NCI-H2227 treated with DMSO at 0.1 percent for 48 hours (cell line): ENCODE measurements at places on chromosomes 2 and 18.

- peak; percentile 26 for DNase-seq
These were observed 137.6 kb downstream of the MYO1B start for GRCh38 chr2:191382801-191383200.

DNA sequence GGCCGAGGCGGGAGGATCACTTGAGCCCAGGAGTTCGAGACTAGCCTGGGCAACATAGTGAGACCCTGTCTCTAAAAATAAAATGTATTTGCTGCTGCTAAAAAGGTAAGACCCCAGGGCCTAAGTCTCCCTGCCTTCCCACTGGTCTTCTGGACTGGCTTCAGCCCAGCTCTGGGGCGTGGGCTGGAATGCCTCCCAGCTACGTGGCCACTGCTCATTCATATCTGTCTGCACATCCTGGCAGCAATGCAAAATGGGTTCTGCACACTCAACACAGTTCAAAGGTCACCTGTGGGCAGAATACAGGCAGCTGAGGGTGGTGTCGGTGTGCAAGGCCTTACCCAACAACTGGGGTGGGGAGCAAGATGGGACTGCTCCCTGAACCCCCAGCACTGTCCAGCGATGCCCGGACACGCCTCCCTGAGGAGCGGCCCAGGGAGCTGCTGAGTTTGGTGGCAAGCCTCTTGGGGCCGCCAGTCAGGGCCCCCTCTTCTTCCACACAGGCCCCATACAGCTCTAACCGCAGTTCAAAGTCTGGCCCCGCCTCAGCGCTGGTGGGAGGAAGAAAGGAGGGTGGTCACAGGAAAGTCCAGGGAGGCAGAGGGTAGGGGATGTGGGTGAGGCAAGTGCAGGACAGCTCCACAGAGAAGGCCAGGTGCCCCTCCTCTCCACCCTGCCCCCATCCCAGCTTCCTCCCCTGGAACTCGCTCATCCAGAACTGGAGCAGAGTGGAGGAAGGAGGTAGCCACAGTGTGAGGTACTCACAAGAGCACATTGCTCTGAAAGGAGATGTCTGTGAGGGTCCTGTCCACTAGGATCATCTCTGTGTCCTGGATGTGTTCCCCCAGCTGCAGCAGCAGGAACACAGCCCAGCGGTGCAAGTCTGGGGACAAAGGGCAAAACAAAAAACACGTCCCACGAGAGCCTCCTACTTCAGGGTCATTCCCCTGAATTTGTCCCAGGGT lies 8.2 kb downstream of the WDR54 start:
- DNase-seq = no peak

DNA sequence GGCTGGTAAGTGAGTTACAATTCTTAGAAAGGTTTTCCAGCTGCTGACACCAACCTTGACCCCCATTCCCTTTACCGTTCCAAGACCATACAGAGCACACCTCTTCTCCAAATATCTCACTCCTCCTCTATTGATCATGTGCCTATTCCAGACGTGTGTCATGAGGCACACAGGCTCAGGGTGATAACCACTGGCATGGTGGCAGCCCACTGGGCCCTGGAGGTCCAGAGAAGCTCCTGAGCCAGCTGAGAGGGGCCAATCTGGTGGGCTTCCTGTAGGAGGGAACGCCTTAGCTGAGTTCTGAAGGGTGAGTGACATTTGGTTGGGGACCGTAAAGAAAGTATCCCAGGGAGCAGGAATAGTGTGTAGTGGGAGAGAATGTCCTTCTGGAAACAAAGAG lies 28.3 kb downstream of the ZAP70 start:
- DNase-seq = no peak

DNA sequence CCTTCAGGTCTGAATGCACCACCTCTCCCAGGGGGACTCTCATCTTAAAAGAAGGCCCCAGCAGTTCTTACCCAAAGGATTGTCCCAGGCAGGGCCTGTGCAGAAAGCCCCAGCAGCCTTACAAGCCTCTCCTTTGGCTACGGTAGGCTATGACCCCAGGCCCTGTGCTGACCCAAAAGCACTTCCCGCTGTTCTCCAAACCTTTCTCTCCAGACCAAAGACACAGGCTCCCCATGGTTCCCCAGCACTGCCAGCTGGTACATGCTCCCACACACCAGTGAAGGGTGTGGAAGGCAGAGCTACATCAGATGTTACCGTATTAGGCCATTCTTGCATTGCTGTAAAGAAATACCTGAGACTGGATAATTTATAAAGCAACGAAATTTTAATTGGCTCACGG lies 35.4 kb downstream of the LBH start:
- no peak for DNase-seq

- DNase-seq = no peak
These were observed 84.4 kb upstream of the PPP1CB start for GRCh38 chr2:28667261-28667660.

DNA sequence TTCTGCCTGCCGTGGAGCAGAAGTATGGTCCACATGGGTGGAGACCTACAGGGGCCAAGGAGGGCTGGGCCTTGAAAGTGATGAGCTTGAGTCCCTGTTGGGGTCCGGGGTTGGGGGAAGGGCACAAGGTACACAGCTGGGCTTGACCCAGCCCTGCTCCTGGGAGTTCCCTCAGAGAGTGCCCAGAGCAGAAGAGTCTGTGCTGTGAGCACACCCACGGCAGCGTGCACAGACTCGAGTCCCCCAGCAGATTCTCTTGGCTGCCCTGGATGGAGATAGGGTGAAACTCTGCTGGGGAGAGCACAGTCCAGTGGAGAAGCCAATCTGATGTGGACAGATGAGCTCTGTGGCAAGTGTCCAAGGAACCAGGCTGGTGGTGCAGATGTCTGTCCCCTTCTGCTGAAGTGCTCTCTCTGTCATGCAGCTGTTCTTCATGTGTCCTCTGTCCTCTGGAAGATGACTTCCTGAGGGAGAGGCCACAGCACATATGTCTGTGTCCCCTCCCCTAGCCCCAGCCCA lies 27.5 kb downstream of the INPP4A start:
- no peak for DNase-seq

DNA sequence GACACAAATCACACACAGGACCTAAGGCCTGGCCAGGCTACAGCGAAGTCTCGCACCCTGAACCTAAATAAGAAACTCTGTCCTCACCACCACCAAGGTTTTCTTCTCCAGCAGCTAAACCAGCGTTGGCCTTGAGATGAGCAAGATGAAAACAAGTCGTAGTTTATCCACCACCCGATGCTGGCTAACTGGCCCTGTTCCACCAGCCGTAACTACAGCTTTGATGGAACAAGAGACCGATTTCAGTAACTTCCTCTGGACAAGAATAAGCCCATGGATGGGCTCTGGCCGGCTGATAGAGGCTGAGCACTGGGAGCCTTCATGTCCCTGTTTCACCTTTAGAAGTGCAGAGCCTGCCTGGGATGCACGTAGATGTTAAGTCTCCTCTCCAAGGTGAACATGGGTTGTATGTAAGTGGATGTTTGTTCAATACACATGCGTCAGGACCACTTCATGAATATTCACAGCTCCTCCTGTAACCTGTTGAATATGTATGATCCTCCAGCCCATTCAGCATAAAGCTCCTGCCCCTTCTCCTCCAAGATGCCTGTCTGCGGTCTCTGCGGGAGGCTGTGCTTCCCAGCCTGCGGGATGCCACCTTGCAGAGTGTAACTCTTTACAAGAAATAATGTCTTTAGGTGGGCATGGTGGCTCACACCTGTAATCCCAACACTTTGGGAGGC lies 24.2 kb downstream of the ADI1 start:
- DNase-seq = no peak

DNA sequence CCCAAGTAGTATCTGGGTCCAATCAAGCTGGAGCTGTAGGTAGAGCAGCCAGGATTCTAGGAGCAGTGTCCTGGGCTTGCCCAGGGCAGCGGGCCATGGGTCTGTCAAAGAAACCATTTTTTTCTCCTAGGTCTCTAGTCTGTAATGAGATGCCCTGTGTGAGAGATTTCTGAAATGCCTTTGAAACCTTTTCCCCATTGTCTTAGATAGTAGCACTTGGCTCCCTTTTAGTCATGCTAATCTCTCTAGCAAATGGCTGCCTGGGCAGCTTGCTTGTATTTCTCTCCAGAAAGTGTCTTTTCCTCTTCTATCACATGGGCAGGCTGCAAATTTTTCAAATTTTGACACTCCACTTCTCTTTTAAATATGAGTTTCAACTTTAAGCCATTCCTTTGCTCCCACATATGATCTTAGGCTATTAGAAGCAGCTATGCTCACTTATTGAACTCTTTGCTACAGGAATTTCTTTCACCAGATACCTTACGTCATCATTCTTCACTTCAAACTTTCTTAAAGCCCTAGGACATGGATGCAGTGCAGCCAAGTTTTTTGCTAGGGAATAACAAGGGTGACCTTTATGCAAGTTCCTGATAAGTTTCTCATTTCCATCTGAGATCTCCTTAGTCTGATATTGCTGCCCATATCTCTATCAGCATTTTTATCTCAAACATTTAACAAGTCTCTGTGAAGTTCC lies 890.2 kb upstream of the VRK2 start:
- no peak for DNase-seq

GRCh38 chr2:54396107-54396506 lies 60.0 kb upstream of the SPTBN1 start:
- DNase-seq = no peak

DNA sequence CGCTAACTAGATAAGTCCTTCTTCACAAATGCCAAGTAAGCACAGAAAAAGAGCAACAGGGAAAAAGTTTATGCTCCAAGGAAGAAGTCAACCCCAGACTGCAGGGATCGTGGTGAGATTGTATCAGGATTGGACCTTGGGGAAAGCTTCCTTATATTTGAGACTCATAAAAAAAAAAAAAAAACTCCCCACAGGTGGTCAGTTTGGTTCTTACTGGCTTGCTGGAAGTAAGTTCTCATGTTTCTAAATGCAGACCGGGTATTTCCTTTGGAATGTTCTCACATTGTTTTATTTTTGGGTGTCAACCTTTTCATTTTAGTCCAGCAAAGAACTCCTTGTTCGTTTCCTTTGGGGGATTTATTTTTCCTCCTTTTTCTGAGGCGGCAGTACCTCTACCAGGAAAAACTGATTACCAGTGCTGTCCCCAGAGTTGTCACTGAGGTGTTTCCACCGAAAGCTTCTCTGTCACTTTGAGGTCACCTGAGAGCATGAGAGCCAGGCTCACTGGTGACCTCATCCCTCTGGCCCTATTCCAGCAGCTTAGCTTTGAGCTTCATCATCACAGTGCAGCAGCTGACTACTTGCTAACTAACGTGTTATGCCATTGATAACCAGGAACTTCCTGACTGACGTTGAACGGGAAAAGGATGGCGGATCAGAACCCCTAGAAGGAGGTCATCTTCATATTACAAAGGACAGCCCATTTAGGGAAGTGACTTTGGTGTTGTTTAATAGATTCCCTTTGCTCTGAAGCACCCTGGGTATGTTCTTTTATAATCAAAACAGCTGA lies 16.8 kb upstream of the ATP8B1 start:
- no peak for DNase-seq

GRCh38 chr2:101887328-101887727 lies 104.4 kb upstream of the IL1R2 start:
- no peak for DNase-seq

DNA sequence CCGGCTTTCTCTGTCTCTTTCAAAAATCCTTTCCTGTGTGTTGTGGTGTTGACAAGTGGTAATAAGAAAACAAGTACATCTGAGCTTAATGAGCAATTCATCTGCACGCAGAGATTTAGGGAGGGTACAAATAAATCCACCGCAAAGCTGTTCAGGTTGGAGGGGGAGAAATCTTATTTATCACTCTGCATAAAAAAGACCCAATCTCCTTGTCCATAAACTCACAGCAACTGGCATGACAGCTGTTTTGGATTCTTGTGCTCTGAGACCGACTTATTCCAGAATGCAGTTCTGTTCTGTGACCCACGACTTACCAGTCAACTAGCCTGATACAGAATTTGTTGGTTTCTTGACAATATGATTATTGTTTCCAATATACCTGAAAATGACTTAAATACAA lies 380.1 kb downstream of the SOX11 start:
- DNase-seq = no peak

DNA sequence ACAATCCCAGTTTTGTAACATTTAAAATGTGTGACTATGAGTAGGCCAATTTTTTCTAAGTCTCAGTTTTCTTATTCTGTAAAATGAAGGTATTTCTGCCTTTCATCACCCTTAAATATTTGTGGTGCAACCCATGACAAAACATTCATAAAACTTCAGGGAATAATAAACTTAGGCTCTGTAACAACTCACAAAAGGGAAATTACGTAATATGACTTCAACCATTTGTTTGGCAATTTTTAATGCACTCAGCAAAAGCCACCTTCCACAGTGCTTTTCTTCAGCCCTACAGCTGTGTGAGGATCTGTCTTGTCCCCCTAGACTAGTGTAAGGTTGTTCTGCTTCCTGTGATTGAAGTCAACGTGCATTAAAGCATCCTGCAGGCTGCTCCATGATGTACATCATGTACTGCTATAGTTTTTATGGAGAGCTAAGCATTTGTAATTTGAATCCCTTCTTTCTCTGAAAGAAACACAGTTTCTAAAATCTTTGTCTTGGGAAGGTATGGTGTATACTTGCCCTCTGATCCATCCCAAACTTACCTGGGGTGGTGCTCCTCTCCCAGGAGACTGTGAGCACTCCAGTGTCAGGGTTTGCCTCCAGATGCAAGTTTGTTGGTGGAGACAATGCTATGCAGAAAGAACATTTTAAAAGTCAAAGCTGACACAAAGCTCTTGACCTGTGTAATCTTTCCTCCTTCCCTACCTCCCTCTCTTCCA lies 39.1 kb downstream of the FN1 start:
- DNase-seq = no peak

DNA sequence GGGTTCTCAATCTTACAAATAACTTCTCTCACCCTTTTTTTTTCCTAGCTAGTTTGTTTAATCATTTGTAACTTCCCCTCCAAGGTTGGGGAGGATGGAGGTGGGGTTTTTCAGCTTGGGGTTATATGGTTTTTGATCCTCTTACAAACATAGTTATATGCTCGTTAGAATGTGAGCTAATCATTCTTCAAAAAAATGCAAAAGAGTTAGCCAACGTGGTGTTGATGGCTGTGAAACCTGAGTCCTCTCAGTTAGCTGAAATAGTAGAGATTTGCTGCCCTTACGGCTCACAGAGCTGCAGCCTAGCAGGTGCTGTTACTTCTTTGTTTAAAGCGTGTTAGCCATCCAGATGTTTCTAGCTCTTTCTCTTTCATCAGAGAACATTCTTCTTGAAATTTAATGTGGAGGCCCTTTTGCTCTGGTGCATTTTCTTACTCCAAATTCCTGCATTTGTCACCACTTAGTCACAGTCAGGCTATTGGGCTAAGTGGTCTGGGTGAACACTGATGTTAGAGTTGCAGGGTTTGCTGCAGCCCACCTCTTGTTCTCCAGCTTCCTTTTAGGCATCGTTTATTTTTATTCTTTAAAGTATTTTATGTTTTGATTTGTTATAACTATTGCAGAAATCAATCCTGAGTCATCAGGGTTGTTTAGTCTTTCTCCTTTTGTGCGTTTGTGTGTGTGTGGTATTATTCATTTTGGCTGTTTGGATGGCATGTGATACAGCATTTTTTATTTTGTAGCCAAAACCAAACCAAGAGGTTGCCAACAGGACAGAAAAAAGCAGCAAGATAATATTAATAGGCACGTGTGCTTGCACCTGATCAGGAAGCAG lies 41.1 kb downstream of the LIMS1 start:
- no peak for DNase-seq

- DNase-seq = peak; percentile 37
These were observed 65.8 kb downstream of the RBMS1 start for GRCh38 chr2:160427629-160428404.

- no peak for DNase-seq
These were observed 12.5 kb downstream of the CYP26B1 start for GRCh38 chr2:72134997-72135800.

GRCh38 chr2:172484253-172484652 lies 56.9 kb downstream of the ITGA6 start:
- DNase-seq = peak; percentile 59

- no peak for DNase-seq
These were observed 47.7 kb downstream of the MYOM1 start for GRCh38 chr18:3172097-3172496.

- peak; percentile 27 for DNase-seq
These were observed 29.0 kb downstream of the SESTD1 start for GRCh38 chr2:179235463-179236108.
